Fibroblast of skin of left quadriceps (primary cell): ENCODE measurements at places on chromosomes 1 and 21.

- DNase-seq: no peak
These were observed 295.4 kb upstream of the ESRRG start for GRCh38 chr1:217018648-217019047.

DNA sequence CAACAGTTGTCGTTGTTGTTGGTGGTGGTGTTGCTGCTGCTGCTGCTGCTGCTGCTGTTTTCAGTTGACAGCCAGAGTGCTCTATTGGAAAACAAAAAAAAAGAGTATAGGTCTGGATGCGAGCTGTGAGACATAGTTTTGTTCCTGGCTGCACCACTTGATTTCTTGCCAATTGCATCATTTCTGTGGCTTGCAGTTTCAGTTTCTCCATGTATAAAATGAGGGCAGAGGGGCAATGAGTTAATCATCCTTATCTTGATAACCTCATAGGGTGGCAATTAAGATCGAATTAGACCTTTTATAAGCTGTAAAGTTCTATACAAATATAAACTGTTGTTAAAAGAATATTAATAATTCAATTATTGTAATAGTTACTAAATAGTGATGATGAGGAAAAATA lies 156.7 kb downstream of the DMRTA2 start:
- DNase-seq: peak; percentile 22

GRCh38 chr1:232921381-232921780 lies 29.0 kb upstream of the NTPCR start:
- DNase-seq: peak; percentile 46

DNA sequence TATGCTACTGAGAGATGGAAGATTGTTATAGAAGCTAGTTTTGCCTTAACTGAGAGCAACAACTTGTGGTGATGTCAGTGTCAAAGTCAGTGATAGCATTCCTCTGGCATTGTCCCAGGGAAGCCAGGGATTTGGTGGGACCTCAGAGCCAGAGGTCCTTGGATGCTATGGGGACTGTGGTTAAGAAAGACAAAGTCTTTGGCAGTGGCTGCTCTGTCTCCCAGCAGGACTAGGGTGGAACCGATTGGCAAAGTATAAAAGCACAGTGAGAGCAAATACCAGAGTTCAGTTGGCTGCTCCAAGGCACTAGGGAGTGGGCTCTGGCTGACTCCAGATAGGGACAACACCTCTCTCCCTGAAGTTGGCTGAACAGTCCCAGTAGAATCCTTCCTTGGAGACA lies 104.8 kb downstream of the GDAP2 start:
- no peak for DNase-seq

- DNase-seq: no peak
These were observed 3.5 kb downstream of the TGFB2 start for GRCh38 chr1:218348628-218349071.

DNA sequence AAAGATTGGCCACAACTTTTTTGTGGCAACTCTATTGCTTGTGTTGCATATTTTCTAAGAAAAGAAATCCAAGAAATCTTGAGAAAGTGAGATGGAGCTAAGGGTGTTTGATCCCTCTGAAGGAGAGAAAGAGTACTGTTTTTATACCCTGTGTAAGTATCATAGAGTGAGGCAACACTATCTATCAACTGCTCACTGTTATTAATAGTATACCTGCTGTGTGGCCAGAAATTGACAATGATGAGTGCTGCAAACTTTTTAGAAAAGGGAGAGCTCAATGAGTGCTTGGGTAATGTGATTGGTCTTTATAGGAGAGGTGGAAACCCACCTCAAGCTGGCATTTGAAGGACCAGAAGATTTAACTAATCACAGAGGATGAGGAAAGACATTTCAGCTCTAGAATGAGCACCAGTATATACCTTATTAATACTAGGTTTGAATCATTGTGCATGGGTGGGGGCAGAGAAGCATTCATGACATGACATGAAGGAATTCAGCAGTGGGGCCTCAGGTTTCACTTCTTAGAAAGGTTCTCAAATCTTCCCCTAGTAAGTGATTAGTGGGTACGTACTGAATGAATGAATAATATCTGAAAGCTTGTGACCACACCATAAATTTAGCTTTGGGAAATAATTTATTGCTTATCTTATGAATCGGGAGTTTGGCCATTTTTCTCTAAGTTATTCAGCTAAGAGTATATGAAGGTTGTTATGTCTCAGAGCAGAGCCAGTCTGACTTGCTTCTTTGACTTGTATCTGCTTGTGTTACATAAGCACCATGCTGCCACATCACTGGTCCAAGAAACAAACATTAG lies 169.2 kb upstream of the SGIP1 start:
- peak; percentile 79 for DNase-seq

DNA sequence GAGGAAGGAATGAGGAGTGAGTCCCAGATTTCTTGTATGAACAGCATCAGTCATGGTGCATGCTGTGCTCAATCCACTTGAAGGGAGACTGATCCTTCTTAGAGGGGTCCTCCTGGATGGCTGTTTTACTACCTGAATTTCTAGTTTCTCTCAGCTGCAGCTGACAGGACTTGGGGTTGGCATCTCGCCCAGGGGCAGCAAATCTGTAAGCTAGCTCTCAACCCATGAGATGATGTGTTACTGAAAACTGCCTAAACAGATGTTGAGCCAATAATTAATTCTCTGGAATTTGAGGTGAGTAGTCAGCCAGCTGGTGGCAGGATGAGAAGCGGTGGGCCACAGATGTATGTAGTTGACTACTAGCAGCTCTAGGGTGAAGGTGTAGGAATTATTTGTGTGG lies 19.6 kb downstream of the BACH1 start:
- DNase-seq: no peak

GRCh38 chr1:20325844-20326420 lies 35.3 kb downstream of the VWA5B1 start:
- DNase-seq: no peak

GRCh38 chr1:156516821-156517220 lies 16.2 kb upstream of the MEF2D start:
- no peak for DNase-seq

GRCh38 chr1:54663725-54664124 lies 22.1 kb downstream of the MROH7 start:
- no peak for DNase-seq

- no peak for DNase-seq
These were observed 2.6 kb downstream of the TAGLN2 start for GRCh38 chr1:159922511-159923202.

- DNase-seq: no peak
These were observed 23.6 kb downstream of the DIP2A start for GRCh38 chr21:46482225-46482845.

DNA sequence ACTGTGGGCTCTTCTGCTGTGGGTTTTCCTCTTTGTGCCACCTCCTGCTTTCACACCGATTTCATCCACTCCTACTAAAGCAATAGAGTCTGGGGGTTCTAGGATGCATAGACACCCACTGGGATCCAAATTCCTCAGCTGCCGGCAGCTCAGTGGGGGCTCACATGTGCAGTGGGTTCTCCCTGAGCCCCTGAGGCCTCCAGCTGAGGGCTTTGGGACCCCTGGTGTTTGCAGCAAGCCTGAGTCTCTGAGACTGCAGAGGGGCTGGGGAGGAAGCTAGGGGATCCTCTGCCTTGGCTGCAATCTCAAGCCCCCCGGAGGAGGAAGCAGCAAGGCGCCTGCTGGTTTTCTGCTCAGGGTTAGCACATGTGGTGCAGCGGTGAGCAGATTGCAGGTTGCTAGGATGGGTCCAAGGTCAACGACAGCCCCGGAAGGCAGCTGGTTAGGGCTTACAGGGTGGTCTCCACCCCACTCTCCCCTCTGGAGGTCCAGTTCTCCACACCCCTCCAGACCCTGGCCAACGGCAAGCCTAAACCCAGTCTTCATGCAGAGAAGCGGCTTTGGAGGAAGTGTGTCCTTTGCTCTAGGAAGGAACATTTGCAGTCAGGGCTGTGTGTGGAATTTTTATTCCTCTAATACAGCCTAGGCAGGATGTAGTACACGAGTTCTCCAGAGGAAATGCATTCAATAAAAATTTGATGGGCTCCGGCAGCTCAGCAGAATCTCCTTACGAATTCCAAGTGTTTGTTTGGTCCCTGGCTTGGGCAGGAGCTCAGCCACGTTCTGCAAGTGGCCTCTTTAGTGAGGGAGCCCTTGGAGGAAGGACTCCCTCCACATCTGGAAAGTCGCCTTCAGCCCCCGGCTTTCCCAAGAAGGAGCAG lies 269.1 kb upstream of the VAMP3 start:
- no peak for DNase-seq

GRCh38 chr1:179761296-179761695 lies 18.2 kb downstream of the FAM163A start:
- DNase-seq: no peak
